NCI-H345 (cell line): ENCODE measurements at places on chromosomes 1 and 21.

GRCh38 chr1:23551849-23552248 lies 7.5 kb downstream of the ID3 start:
- DNase-seq: no peak

- peak; percentile 47 for DNase-seq
Observed at GRCh38 chr1:4653796-4654725, at the start of gene AJAP1. TSS of gene AJAP1 (plus strand) at chr1:4654609. CDS start at chr1:4655426, 817 bp downstream.

- peak; percentile 65 for DNase-seq
Observed at GRCh38 chr21:18614303-18614702, 210.7 kb upstream of the TMPRSS15 start.

GRCh38 chr1:204564835-204565234 lies 48.6 kb downstream of the MDM4 start:
- no peak for DNase-seq

DNA sequence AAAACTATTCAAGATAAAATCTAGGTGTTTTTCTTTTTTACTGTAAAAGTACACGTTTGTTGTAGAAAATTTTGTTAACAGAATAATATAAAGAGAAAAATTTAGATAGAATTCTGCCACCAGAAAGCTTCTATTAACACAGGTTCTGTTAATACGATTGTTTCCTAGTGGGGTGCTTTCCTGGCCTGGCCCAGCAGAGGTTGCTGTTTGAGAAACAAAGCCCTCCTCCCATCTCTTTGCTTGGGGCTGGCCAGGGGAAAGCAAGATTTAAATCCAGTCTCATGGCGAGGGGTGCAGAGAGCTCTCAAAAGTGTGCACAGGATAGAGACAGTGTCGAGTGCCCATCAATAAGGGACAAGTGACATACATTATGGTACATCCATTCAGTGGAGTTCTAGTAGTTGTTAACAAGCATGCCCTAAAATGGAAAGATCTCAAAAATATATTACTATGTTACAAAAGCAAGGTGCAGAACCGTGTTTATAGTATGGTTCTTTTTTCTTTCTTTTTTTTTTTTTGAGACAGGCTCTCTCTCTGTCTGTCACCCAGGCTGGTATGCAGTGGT lies 14.6 kb upstream of the ACBD3 start:
- DNase-seq: no peak

- DNase-seq: no peak
Observed at GRCh38 chr1:48644190-48644900, 132.3 kb downstream of the BEND5 start.

GRCh38 chr21:40433538-40433937 lies 413.4 kb downstream of the DSCAM start:
- DNase-seq: peak; percentile 47
